ENCODE measurements at places on chromosomes 6 and 20.

DNA sequence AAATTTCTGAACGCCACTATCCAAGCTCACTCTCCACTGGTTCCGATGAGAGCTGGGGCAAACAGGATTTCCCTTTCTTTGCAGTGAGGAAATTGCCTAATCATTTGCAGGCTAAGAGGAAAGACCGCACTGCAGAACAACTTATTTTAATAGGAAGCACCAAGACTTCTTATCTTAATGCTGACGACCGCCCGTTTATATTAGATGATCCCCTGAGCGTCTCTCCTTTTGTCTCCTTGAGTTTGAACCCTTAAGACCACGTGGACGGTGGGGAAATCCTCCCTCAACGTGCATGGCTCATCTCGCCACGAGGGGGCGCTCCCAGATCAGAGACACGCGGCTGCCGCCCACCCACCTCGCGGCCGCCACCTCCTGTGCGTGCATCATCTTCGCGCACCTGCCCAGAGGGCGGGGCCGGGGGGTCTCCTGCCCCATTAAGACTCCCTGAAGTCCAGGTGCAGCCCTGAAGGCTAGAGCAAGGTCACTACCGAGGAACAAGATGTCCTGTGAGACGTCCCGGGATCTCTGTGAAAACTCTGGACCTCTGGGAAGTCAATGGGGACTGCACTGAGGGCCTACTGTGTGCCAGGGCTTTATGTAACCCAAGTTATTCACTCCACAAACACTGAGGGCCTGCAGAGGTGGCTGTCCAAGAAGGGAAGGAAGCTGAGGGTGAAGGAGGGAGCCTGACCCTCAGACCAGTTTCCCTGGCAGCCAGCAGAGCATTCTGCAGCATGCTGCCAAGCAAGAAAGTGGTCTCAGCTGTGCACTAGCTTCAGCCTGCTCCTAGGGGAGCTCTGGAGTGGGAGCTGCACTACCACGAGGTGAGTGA is 28.1 kb downstream of the PDYN start:
- DNase-seq = peak; percentile 55

GRCh38 chr6:139828751-139829519 is 454.5 kb upstream of the CITED2 start:
- no peak for DNase-seq

GRCh38 chr6:106974999-106975737 is 639 bp upstream of the CD24 start:
- no peak for DNase-seq

- no peak for DNase-seq
Observed at GRCh38 chr6:164072240-164072666, 657.7 kb downstream of the QKI start.

GRCh38 chr20:8385247-8385646 is 253.2 kb downstream of the PLCB1 start:
- peak; percentile 83 for DNase-seq

- no peak for DNase-seq
Observed at GRCh38 chr6:24255676-24256075, 102.2 kb downstream of the DCDC2 start.

DNA sequence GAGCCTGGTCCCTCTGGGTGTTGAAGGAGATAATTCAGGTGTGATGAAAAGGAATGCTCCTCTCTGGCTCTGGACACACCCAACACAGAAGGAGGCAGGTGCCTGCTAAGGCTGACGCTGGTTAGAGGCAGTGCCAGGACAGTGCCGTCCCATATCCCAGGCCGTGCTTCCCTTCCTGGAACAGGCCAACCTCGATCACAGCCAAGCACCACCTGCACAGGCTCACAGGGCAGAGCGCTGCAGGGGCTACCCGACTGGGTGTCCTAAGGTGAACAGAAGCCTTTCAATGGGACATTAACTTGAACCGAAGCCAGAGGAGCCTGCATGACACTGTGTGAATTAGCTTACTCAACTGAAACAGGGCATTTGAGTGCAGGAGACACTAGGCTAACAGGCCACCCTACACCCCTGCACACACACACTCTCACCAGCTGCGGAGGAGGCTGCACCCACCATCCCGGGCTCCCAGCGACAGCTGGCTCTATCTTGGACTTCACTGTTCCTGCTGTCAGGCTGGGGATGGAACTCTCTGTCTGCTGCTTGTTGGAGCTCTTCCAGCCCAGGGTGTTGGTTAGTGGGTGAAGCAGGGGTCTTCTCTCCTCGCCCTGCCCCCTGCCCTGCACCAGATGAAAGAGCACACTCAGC is 347.2 kb downstream of the TAF4 start:
- no peak for DNase-seq

- no peak for DNase-seq
Observed at GRCh38 chr6:120646101-120646500, 688.2 kb downstream of the TBC1D32 start.

- no peak for DNase-seq
Observed at GRCh38 chr6:138162111-138162954, 594 bp downstream of the ARFGEF3 start.

DNA sequence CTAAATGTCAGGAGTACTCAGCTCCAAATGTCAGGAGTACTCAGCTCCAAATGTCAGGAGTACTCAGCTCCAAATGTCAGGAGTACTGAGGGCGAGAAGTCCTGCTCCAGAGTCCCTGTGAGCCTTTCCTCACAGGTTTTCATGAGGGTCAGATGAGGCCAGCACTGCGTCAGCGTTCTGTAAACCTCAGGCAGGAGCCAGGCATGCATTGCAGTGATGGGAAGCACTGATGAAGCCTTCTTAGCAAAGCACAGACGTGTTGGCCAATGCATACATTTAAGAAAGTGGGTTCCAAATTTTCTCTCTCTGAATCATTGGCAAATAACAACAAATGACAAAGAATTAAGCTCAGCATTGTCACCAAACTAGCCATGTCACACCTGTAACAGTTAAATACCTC is 254.9 kb downstream of the ZNF217 start:
- DNase-seq = no peak

DNA sequence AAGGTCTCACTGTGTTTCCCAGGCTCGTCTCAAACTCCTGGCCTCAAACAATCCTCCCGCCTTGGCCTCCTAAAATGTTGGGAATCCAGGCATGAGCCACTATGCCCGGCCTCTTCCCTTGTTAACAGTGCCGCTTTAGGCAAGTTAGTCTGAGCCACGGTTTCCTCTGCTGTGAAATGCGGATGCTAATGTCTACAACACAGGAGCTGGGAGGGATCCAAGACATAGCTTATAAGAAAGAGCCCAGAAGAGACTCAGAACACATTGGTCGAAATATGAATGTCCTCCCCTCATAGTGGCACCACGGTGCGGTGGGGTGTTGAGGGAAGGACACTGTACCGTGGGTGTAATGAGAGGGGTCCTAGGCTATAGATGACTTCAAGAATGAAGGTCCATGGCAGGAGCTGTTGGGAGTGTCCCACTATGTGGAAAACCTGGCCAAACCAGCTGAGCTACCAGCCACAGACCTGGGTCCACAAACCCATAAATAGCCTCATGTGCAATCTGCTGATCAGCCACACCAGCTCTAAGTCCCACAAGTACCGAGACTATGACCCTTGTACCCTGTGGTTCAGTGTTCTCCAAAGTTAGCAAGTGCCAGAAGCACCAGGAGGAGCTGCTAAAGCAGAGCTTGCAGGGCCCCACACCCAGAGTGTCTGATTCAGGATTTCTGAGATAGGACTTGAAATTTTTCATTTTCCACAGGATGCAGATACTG is 57.8 kb upstream of the ZFAND3 start:
- DNase-seq = no peak

GRCh38 chr20:4961746-4962145 is 39.6 kb downstream of the SLC23A2 start:
- peak; percentile 80 for DNase-seq

DNA sequence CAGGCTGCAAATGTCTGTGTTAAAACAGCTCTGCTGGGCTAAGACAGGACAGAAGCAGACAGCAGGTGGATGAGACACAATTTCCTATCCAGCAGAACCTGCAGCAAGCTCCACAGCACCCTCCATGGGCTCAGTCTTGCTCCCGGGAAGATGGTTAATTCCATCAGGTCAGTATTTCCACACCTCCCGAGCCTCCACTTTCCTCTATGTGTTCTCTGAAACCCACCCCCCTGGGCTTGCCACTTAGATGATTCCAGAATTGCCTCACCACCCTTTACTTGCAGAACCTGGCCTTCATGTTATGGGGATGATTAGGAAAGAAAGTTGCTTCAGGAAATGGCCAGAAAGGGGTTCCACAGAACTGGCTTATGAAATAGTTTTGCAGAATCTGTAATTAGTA is 43.8 kb downstream of the ERMARD start:
- no peak for DNase-seq

DNA sequence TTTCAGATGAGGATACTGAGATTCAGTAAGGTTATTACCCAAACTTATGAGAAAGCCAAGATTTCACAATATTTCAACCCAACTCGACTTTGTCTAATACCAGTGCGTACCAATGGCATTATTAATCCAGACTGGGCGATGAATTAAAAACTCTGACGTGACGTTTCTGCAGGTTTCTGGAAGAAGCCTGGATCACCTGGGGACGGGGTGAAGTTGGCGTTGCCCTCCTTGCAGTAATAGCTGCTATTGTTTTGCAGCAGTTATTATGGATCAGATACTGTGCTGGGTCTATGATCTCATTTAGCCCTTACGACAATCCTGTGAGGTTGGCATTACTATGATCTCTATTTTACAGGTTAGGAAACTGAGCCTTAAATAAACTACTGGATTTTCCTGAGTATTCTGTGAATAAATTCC is 569 bp upstream of the CDC5L start:
- DNase-seq = peak; percentile 39

DNA sequence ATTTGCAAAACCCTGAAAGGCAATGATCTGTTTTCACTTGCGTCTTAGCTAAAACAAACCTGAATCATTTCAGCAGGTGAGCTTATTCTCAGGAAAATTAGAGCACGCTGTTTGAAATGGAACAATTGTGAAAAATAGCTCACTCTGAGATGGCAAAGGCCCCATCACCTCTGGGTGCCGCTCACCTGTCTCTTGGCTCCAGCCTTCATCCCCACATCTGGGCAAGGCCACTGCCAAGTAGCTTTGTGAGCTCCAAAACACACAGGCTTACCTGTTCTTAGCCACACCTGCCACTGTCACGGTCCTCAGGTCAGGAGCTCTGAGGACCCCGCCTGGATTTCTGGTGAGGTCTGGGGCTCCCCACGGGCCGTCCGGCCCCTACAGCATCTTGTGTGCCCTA is 66.7 kb downstream of the SMOC2 start:
- no peak for DNase-seq

- DNase-seq = no peak
Observed at GRCh38 chr6:4563156-4563555, 213.0 kb upstream of the CDYL start.

GRCh38 chr6:33652002-33652401 is 30.9 kb downstream of the ITPR3 start:
- no peak for DNase-seq

DNA sequence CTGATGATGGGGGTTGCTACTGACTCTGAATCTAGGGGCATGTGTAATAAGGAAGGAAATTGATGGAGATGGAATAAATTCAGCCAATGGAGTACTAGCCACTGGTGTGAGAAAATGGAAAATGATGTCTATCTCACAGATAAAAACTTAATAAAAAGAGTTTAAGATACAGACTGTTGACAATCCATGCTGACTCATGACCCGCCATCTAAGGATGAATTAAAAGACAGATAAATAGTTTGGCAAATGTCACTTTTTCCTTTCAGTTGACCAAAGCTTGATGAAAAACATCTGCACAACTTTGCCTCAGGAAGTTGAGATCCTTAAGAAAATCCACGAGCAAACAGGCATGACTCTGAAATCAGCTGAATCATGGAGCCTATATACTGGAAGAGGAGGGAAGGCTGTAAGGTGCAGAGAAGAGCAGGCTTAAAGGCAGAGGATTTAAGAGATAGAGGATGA is 82.6 kb upstream of the BMP5 start:
- peak; percentile 76 for DNase-seq

GRCh38 chr6:6834356-6835222 is 246.1 kb downstream of the LY86 start:
- no peak for DNase-seq

GRCh38 chr20:24118441-24119175 is 130.0 kb upstream of the GGTLC1 start:
- peak; percentile 35 for DNase-seq

GRCh38 chr20:17636523-17637412 is 45.3 kb downstream of the RRBP1 start:
- DNase-seq = no peak

GRCh38 chr6:165600606-165601005 is 62.4 kb downstream of the PDE10A start:
- DNase-seq = no peak

DNA sequence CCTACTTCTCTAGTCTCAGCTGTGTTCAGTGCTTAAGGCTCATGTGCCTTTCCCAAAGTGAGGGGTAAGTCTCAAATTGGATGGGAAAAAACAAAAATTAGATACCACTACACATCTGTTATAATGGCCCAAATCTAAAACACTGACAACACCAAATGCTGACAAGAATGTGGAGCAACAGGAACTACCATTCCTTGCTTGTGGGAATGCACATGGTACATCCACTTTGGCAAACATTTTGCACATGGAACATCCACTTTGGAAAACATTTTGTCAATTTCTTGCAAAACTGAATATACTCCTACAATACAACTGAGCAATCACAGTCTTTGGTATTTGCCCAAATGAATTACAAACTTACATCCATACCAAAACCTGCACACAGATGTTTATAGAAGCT is 109.3 kb downstream of the TENT5A start:
- no peak for DNase-seq

DNA sequence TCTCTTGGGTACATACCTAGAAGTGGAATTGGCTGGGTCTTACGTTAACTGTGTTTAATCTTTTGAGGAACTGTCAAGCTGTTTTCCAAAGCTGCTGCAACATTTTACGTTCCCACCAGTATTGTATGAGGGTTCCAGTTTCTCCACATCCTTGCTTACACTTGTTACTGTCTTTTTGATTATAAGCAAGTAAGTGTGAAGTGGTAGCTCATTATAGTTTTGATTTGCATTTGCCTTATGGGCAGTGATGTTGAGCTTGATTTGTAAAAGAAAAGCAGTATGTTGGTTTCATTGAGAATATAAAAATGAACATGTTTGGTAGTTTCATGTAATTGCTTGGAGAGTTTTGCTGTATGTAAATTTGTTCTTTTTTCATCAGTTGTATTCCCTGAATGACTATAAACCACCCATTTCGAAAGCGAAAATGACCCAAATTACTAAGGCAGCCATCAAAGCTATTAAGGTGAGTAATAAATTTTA is 40.4 kb downstream of the SCAF8 start:
- no peak for DNase-seq

DNA sequence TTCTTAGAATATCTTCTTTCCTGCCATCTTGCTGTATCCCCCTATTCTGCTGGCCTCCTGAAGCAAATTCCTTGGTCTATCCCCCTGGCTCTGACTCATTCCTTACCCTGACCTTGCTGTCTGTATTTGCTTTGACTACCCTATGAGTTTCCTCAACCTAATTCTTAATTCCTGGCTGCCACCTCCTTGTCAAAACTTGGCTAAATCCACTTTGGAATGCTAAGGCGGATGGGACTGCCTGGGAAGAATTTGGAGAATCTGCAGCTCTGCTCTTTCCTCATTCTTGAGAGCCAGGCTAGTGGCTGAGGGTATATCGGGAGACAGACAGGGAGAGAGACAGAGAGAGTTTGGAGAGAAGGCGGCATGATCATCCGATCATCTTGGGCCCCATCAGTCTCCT is 24.4 kb downstream of the CAP2 start:
- peak; percentile 98 for DNase-seq

GRCh38 chr6:113627480-113627879 is 229.7 kb upstream of the MARCKS start:
- DNase-seq = no peak

GRCh38 chr20:60050193-60050947 is 92.1 kb downstream of the CDH26 start:
- no peak for DNase-seq

Data from fibroblast of upper back skin (primary cell).